Upper lobe of left lung (tissue), 6 donors: ENCODE measurements at places on chromosomes 13 and 19.

DNA sequence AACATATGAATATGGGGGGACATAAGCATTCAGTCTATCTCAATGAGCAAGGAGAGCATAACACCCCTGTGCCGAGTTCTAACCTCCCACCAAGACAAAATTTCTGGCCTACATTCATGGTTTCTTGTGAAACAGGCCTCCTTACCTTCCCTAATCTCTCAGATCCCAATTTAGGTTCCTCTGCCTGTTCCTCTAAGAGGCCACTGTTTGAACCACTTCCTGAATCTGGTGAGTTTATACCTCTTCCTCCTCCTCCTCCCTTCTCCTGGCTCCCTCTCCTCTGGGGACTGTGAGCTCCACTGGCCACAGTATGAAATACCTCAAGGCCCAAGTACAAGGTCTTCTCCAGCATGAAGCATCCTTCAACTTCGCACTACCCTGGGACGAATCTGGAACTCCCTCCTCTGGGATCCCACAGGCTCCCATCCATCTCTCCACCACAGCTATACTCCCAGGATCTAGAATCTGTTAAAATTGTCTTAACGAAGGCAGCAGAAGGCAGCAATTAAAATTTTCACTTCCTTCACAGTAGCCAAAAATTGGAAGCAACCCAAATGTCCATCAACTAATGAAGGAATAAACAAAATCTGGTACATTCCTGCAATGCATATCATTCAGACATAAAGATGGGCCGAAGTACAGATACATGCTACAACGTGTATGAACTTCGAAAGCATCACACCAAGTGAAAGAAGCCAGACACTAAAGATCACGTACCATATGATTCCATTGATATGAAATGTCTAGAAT is 7.8 kb upstream of the SIGLECL1 start:
- DNase-seq: no peak

DNA sequence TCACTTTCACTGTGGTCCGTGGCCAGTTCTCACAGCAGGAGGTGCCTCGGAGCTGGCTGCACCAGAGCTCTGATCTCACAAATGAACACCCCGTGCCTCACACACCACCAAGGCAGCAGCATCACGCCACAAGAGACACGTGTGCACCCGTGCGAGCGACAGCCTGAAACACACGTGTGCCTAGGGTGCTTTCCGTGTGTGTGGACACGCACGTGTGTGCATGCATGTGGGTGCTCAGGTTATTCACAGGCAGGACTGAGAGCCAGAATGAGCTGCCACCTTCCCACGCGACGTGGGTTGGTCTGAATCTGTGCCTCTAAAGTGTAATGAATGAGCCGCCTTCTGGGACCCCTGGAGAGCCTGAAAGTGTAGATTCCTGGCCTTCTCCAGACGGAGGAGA is 67.6 kb upstream of the C13orf46 start:
- DNase-seq: no peak

GRCh38 chr13:34108410-34108809 is 290.5 kb downstream of the RFC3 start:
- DNase-seq: no peak

DNA sequence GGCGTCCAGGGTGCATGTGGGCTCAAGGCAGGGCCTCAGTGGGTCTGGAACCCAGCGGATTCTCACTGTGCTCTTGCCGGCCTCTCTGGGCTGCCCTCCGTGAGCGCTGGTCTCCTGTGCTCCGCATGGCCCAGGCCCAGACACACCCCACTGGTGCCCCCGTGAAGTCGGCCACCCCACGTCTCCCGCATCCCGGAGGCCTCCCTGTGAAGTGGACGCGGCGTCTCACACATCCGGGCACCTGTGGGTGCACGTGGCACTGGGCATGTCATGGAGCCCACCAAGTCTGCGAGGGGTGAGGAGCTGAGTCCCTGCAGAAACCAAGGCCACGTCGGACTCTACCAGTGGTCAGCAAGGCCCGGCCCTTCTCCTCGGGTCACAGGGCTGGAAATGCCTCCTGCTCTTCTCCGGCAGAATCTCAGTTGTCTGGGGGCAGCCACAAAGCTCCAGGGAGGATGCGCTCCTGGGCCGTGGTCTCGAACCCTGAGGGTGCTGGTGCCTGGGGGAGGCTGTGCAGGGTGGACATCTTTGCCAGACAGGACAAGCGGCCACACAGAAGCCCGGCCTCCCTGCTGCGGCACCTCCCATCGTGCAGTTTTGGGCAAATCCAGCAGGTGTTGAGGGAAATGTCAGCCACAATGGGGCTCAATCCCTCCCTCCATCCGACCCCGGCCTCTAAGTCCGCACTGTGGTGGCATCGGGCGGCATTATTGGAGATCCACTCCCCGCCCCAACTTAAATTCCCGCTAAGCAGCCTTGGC is 2.2 kb downstream of the C13orf46 start:
- peak; percentile 79 for DNase-seq

DNA sequence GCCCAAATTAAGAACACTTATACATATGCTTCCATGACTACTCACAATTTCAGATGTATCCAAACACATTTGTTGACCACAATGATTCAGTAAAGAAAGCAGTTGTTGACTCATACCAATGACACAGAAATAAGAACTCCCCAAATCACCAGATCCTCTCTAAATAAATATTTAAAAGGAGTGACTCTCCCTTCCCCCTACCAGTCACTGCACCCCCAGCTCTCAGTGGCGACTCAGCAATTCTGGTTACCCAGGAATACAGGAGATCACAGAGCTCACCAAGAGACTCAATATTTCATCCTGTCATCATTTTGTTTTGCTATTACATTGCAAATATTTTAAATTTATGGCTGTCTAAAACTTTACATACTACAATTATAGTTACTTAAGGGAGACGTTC is 131.5 kb downstream of the RGCC start:
- DNase-seq: no peak

- DNase-seq: no peak
Measured at GRCh38 chr13:98346904-98347636, 170.0 kb upstream of the RNF113B start.

GRCh38 chr13:23159760-23160637 is 20.8 kb upstream of the SGCG start:
- peak; percentile 85 for DNase-seq

GRCh38 chr19:17915940-17916593 is 16.7 kb upstream of the CCDC124 start:
- DNase-seq: no peak

DNA sequence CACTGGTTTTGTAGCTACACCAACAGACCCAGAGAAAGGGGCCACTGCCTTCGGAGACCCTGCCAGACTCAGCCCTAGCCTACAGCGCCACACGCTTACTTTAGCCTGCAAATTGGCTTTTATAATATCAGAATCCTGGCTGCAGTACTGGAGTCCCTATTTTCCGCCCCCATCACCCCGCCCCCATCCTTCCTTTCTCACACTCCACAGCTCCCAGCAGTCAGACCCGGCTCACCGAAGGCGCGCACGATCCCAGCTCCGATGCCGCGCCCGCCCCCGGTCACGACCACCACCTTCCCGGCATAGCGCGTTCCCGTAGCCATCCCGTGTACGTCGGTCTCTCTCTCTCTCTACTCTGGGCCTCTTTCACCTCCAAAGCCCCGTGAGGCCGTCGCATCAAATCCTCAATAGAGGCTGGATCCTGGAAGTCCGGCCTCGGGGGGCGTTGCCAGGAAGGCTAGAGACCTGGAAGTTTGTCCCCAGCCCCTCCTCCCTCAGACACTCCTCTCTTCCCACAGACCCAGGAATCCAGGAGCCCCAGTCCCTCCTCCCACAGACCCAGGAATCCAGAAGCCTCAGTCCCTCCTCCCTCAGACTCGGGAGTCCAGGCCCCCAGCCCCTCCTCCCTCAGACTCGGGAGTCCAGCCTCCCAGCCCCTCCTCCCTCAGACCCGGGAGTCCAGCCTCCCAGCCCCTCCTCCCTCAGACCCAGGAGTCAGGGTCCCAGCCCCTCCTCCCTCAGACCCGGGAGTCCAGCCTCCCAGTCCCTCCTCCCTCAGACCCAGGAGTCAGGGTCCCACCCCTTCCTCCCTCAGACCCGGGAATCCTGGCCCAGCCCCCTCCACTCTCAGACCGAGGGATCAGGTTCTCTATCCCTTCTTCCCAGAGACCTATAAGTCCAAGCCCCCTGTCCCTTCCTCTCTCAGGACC is at the start of gene HSD17B14:
Gene HSD17B14, minus strand, starts transcription at position 403 of the 929 bp plus-strand sequence. Its CDS starts 80 bp downstream, at position 323.
- DNase-seq: peak; percentile 83

DNA sequence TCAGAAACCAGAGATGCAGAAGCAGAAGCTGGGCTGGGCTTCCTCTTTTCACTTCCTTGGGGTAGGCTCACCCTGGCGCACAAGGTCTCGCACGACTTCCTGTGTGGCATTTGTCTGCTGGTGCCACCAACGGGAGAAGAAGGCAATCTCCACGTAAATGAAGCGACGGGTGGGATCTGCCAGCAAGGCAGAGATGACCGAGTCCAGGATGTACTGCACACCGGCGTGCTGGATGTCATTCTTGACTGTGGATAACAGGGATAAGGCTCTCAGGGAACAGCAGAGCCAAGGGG is 1.3 kb downstream of the MAN2B1 start:
- DNase-seq: peak; percentile 84

DNA sequence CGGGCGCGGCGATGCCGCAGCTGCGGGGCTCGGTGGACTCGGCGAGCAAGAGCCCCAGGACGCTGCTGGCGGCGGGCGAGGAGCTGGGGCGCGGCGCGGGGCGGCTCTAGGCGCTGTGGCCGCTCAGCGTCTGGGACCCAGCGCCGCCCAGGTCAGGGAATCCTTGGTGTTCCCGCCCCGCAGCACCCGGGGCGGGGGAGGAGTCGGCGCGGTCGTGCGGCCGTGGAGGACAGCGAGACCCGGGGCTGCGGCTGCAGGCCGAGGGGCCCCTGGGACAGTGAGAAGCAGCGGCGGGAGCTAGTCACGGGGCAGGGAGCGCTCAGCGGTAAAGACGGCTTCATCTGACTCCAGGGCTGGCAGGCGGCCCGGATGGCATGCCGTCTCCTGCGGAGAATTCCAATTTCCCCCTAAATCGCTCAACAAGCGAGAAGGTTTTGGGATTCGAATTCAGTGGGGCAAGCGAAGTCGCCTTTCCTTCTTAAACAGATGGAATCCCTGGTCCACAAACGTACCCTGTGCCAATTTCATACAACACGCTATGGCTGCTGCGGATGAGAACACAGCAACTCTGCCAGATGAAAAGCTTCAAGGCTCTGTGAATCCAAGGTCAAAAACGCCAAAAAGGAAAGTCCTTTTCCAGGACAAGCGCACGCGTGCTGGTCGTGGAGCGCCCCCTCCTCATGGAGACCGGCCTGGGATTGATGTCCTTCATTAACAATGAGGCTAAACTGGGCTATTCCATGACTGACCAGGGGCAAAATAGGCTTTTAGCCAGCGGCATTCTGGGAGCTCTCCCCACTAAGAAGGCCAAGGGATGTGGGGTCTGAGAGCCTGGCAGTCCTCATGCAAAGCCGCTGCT is 4.2 kb upstream of the ZSCAN4 start:
- peak; percentile 31 for DNase-seq

DNA sequence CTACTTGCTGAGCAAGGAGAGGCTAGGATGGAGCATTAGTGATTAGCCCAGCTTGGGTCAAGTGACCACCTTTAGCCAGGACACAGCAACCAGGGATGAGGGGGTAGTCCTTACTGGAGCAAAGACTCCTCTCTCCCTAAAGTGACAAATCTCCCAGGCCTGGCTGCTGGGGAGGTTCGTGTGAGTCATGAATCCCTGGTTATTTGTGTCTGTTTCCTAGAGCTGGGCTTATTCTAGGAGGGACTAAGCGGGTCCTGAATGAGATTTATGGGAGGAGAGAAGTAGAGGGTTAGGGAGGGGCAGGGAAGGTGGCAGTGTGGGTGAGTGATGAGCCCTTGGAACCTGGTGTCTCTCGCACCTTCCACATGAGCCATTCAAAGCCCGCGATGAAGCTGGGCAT is 487.3 kb downstream of the TSHZ3 start:
- no peak for DNase-seq

DNA sequence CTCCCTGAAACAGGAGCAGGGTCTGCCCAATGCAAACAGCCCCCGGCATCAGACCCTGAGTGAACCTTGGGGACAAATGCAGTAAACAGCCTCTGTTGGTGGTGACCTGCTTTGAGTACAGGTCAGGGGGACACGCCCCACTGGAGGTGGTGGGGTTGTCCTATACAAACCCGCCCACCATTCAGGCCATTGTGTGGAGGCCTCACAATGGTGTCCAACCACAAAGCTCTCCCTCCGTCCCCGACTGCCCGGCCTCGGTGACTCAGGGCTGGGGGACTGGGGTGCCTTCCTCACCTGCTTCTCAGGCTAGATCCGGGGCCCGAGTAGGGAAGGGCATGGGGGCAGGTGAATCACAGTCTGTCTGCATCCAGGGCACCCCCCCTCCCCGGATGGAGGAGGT is 1.5 kb downstream of the MUC16 start:
- DNase-seq: no peak

- no peak for DNase-seq
Measured at GRCh38 chr19:51075998-51076397, 6.7 kb downstream of the KLK14 start.

GRCh38 chr13:33108620-33109019 is 92.4 kb downstream of the KL start:
- DNase-seq: no peak

GRCh38 chr19:6374161-6374709 is 1.5 kb downstream of the PSPN start:
- DNase-seq: peak; percentile 85
